ENCODE measurements at places on chromosomes 11 and 22.

DNA sequence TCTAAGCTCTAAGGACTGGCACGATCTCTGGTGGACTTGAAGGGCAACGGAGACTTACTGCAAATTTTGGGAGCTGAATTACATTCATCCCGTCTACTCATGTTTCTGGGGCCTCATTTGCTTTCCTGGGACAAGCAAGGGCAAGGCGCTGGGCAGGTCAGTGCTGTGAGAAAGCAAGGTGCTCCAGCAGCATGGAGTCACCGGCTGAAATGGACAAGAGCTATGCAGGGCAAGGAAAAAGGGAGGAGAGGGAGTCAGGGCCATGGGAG is 25.6 kb downstream of the FLI1 start:
- DNase-seq: no peak

GRCh38 chr11:96228473-96228891 is 114.5 kb downstream of the MAML2 start:
- DNase-seq: peak; percentile 51

GRCh38 chr11:120658071-120658423 is 146.5 kb downstream of the GRIK4 start:
- no peak for DNase-seq

- no peak for DNase-seq
Measured at GRCh38 chr11:71451596-71452198, 1.3 kb upstream of the NADSYN1 start.

- DNase-seq: no peak
Measured at GRCh38 chr11:13225038-13226001, 52.3 kb upstream of the BMAL1 start.

DNA sequence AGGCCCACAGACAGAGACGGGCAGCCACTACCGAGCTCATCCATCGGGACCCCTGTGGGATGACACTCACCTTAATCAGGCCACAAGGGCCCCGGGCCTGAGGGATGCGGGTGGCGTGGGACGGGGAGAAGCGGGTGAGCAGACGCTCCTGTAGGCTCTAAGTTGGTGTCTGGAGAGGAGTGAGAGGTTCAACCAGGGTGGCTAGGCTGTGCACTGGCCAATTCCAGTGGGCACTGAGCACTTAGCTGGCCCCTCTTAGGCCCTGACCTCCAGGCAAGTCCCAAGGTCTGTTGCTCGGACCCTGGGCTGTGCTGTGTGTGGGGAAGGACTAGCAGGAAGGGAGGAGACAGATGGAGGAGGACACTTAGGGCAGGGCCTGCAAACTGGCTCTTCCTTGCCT is 139.3 kb downstream of the ST3GAL4 start:
- DNase-seq: no peak

GRCh38 chr11:95849087-95849825 is 59.0 kb downstream of the CEP57 start:
- DNase-seq: peak; percentile 24

- no peak for DNase-seq
Measured at GRCh38 chr22:44889255-44889878, 120.4 kb downstream of the PHF21B start.

DNA sequence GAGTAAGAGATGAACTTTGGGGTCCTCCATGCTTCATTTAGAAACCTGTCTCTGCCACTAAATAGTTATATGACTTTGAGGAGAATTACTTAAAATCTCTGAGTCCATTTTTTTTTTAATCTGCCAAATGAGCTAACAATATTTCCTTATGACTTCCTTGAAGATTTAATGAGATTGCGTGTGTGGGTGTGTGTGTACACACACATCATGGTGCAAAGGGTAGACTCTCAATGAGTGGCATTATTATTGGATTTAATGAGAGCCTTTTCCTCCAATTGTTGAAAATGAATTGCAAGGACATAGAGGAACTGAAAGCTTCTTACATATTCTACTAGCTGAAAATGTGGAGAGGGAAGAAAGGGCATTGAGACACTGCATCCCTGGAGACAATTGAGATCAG is 573.5 kb upstream of the LUZP2 start:
- no peak for DNase-seq

DNA sequence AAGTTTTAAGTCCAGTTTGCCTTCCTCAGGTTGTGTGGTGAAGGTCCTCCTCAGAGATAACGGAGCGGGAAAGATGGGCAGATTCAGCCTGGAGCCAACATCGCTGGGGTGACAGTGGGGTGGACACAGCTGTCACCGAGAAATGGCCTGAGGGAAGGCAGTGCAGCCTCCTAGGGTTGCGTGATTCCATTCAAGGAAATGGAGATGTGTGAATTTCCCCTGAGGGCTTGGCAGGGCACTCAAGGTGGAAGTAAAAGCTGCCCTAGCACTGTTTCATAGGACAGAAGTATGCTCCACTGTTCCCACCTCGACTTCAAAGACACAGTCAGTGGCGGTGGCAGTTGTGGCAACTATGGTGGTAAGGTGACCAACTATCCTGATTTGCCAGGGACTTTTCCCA is 15.4 kb upstream of the CAT start:
- DNase-seq: no peak

GRCh38 chr11:15840966-15841365 is 515.4 kb downstream of the SOX6 start:
- DNase-seq: no peak

DNA sequence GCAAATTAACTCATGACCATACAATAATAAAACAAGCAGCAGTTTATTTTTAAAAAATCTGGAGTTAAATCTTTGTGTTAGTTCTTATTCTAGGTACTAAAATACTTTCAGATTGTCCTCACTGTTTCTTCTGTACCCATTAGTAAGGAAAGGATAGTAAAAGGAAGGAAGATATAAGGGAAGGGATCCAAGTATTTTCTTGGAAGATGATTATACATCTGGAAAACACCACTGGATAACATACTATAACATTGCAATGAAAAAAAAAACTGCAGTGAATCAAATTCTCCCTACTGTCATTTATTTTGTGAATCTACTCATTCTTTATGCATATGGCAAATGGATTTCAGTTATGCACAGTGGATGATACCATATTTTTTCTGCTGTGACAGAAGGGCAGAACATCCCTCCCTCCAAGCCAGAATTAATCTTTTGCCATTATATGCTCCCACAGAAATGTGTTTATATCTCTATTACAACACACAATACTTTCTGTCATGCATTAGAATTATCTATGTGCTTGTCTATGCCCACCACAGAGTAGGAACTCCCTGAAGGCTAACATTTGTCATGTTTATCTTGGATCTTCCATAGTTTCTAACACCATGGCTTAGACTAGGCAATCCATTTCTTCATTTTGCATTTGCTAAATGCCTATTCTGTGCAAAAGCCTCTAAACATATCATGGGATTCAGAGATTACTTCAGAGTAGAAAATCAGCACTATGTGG is 282.3 kb upstream of the CTSC start:
- no peak for DNase-seq

DNA sequence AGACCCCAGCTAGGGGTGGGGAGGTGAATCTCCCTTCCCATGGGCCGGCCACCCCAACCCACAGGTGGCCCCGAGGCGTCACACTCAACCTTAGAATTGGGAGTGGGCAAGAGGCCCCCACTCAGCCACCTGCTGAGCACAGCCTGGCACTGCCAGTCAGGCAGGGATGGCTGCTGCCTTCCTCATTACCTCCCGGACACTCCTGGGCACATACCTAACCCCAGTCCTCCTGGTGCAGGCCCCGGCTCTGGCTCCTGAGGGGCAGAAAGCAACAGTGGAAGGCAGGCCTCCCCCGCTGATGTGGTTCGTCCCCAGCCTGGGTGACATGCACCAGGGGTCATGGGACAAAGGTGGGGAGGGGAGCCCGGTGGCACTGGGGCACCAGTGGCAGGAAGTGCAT is 103.6 kb downstream of the MPPED1 start:
- no peak for DNase-seq

DNA sequence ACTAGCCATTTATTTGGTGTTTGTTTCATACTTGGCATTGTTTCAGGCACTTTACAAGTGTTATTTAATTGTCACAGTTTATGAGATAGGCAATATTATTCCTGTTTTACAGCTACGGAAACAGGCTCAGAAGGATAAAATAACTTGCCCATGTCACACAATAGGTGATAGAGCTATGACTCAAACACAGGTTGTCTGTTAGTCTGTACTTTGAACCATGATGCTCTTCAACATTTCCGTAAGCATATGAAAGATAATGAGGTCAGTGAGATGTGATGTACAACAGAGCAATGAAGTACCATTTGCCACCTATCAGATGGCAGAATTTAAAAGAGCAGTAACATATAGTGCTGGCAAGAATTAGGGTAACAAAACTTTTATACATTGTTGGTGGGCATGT is 15.3 kb downstream of the TUG1 start:
- no peak for DNase-seq

- no peak for DNase-seq
Measured at GRCh38 chr22:40175611-40176244, 2.0 kb upstream of the TNRC6B start.

GRCh38 chr22:48737461-48738203 is 1090.0 kb downstream of the BRD1 start:
- DNase-seq: no peak

GRCh38 chr11:106794058-106794457 is 224.2 kb downstream of the GUCY1A2 start:
- DNase-seq: no peak

DNA sequence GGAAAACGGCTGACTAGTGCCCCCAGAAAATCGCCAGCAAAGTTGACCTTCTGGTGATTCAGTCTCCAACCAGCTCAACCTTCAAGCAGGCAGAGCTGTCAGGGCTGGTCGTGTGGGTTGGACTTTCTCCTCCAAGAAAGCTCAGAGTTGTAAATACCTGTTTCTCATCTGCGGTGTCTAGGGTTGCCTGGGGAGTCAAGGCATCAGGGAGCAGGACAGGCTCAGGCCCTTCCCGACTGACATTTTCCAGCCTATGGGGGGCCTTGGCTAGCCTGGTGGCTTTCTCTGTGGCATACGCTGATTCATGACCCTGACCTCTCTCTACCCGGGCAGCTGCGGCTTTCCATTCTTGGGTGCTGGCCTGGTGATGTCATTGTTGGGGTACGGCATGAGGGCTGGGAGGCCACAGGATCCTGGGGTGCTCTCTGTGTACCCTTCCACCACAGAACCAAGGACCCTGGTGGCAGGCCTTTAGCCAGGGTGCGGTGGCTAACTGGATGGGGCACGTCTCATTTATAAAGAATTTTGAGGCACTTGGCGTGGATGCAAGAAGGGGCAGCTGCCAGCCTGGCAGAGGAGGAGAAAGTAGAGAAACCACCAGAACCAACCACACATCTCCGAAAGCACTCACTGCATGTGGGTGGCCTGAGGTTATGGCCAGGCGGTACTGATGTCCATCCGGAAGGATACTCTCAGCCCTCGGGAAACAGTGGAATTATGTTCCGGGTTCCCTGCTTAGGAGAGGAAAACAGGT is 64.9 kb downstream of the BCR start:
- peak; percentile 24 for DNase-seq

GRCh38 chr22:43148581-43148980 is 2.8 kb upstream of the TSPO start:
- no peak for DNase-seq

GRCh38 chr11:45470151-45470793 is 184.1 kb upstream of the SYT13 start:
- DNase-seq: no peak

GRCh38 chr11:46492532-46492931 is 101.0 kb upstream of the CHRM4 start:
- no peak for DNase-seq
